ENCODE measurements at places on chromosomes 1 and 21.

DNA sequence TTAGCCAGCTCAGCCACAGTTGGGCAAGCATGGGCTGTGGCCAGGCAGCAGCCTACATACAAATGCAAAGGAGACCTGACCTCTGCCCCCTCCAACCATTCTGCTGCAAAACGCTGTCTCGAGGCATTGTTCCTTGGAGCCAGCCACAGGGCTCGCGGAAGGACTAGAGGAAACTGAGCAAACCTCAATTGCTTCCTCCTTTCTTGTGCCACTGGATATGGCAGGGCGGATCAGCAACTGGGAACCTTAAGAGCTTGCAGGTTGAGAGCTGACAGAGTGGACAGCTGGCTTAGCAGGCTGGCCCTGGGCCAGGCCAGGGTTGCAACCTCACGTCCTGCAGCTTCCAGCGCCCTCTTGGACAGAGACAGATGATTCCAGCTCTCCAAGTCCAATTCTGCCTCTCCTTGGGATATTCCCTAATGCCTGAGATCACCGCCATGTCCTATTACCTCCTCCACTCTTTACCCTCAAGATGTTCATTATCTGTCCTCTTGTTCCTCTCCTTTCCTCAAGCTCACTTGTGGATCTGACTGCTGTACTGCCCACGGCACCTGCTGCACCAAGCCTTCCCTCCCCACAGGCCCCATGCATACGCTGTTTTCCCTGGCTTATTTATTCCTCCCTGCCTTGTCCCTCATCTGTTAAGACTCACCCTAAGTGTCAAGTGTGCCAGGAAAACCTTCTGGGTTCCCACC, 67.5 kb downstream of the SDC3 start:
- DNase-seq = no peak

GRCh38 chr1:68100571-68100970, 50.1 kb upstream of the DIRAS3 start:
- no peak for DNase-seq

DNA sequence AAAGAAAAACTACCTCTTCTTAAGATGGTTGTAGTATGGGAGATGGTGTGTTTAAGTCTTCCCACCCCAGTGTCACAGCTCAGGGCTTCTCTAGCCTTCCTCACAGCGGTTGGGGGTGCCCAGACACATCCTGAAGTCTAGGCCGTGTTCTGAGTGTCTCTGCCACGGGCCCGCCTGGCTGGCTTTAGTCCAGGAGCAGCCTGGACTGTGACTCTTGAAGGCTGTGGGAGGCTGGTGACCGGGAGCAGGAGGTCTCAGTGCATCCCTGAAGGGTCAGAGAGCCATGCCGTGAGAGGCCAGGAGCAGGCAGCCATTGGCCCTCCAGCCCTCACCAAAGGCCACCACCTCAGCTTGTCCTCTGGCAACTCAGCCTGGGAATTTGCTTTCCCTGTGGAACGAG, 4.5 kb downstream of the EPHX1 start:
- DNase-seq = peak; percentile 46

GRCh38 chr21:41769521-41769920, 2.7 kb upstream of the RIPK4 start:
- DNase-seq = no peak

- DNase-seq = no peak
Observed at GRCh38 chr1:158119976-158120653, 60.6 kb upstream of the CD1D start.

GRCh38 chr21:46390603-46391545, 66.9 kb downstream of the PCNT start:
- peak; percentile 55 for DNase-seq

- no peak for DNase-seq
Observed at GRCh38 chr21:38744861-38745260, 60.9 kb upstream of the ETS2 start.

DNA sequence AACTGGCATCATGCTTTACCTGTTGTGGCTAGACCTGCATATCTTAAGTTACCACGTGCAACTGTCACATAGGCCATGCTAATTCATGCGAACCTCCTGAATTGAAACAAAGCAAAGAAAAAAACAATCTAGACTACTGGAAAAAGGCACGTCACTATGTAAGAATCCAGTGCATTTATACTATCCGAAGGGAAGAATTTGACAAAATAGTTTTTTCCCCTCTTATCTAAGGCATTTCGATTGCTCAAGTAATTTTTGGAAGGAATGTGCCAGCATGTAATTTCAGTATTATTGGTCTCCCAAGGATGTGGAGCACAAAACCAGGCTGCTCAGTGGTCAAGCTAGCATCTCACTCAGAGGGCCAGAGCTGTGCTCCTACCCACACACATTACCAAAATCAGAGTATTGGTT, 31.5 kb upstream of the C1orf198 start:
- no peak for DNase-seq

- no peak for DNase-seq
Observed at GRCh38 chr1:92502247-92502646, 15.5 kb upstream of the GFI1 start.

GRCh38 chr1:40932006-40932405, 47.5 kb upstream of the CTPS1 start:
- DNase-seq = no peak

GRCh38 chr1:158355773-158356285, 2.1 kb downstream of the CD1E start:
- DNase-seq = no peak

DNA sequence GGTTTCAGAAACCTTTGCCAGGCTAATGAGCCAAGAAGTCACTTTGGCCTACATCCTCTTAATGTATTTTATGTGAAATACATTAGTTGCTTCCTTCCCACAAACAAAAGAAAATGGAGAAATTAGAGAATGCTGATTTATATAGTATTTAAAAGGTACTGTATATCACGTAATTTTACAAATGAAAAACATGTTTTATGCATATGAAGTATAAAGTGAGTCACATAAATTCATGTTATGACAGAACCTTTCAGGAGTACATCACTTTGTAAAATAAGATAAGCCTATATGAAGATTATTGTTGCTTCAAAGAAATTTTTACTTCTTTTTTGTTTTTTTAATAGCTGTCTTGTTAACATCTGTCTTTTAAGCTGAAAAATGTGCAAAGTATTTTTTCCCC, 4.6 kb downstream of the DR1 start:
- no peak for DNase-seq

DNA sequence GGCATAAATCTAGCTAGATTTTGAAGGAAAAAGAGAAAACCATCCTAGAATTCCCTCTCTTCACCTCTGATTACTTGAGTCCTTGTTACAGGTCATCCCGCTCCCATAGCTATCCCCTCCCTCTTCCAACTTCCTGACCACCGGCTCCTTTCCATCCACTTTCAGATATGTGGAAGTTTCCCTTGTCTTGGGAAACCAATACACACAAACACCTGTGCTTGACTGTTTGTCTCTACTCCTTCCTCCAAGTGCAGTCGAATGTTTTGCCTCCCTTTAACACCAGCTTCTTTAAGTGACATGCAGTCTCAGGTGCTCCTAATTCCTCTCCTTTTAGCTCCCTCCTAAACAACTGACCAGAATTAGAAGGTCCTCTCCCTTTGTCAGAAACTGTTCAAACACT, 70.0 kb downstream of the PTGER3 start:
- DNase-seq = no peak

GRCh38 chr1:1680031-1680911, 12.3 kb downstream of the SLC35E2B start:
- DNase-seq = peak; percentile 30
